T-helper 22 cell (primary cell): ENCODE measurements at places on chromosomes 7 and 10.

- no peak for DNase-seq
Observed at GRCh38 chr7:36546331-36546730, 156.7 kb downstream of the ANLN start.

DNA sequence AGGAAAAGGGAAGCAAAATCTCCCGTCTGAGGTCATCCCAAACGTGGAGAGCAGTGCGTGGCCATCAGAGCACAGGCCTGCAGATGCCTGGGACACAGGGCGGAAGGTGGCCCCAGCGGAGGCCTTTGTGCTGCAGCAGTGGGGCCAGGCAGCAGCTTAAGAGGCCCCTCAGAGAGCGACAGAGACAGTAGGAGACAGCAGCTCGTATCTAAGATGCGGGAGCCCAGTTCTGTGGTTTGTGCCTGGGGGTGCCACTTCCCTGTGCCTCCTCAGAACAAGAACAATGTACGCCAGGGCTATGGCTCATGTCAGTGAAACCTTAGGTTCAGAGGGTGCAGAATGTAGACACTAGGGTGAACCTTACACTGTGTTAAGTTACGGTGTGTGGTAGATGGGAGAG lies 316.6 kb upstream of the AKR1E2 start:
- DNase-seq = no peak

GRCh38 chr10:91632671-91633550 lies at the start of gene PPP1R3C:
Gene PPP1R3C, minus strand, starts transcription at chr10:91633071. Its CDS starts 102 bp downstream, at chr10:91632969.
- DNase-seq = no peak

- no peak for DNase-seq
Observed at GRCh38 chr10:103824281-103824680, 31.1 kb downstream of the SH3PXD2A start.
